ENCODE measurements at places on chromosomes 1 and 21.

DNA sequence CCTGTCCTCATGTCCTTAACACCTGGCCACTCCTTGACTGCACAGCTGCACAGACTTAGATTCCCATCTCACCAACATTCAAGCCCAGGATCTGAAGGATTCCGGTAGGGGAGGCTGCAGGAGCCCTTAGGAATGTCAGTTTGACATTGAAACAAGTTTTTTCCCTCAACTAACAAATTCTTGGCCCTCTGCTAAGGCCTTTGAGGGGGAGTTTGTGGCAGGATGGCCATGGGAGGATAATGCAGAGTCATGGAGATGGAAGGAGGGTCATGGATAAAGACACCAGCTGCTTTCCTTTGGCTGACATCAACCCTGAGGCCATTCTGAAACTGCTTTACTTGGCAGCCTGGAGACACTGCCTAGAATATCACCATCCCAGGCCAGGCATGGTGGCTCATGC lies 63.4 kb upstream of the PPP2R5A start:
- H3K27me3 ChIP-seq: no peaks in the 10 kb centered on the region
- DNase-seq: no peak
- no peak overlapping the region for H3K4me3 ChIP-seq
- peaks cover 21% of the 10 kb centered on the region for H3K4me1 ChIP-seq
- no peak overlapping the region for H3K27ac ChIP-seq

DNA sequence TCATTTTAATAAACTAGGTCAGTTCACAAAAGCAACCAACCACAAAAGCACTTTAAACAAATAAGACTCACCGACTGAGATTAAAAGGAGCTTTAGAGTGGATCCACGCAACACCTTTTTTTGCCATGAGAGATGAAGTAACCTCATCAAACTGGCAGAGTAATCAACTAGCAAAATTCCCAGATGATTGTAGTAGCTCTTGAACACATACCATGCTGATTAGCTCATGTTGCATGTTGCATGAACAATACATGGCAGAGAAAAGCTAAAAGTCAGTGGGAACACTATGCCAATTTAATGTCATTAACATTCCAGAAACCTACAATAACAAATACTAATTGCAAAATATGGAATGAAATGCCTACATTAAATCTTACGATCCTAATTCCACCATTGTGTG lies 4.1 kb downstream of the WARS2 start:
- peaks cover 14% of the 10 kb centered on the region for H3K4me1 ChIP-seq
- H3K27ac ChIP-seq: no peak overlapping the region
- H3K4me3 ChIP-seq: no peak overlapping the region
- no peaks in the 10 kb centered on the region for H3K36me3 ChIP-seq
- H3K27me3 ChIP-seq: no peaks in the 10 kb centered on the region

GRCh38 chr1:147612366-147612765 lies 58.0 kb downstream of the ACP6 start:
- DNase-seq: no peak
- H3K27ac ChIP-seq: no peak overlapping the region
- peaks cover 8% of the 10 kb centered on the region for H3K36me3 ChIP-seq
- peaks cover under 1% of the 10 kb centered on the region for H3K4me1 ChIP-seq

DNA sequence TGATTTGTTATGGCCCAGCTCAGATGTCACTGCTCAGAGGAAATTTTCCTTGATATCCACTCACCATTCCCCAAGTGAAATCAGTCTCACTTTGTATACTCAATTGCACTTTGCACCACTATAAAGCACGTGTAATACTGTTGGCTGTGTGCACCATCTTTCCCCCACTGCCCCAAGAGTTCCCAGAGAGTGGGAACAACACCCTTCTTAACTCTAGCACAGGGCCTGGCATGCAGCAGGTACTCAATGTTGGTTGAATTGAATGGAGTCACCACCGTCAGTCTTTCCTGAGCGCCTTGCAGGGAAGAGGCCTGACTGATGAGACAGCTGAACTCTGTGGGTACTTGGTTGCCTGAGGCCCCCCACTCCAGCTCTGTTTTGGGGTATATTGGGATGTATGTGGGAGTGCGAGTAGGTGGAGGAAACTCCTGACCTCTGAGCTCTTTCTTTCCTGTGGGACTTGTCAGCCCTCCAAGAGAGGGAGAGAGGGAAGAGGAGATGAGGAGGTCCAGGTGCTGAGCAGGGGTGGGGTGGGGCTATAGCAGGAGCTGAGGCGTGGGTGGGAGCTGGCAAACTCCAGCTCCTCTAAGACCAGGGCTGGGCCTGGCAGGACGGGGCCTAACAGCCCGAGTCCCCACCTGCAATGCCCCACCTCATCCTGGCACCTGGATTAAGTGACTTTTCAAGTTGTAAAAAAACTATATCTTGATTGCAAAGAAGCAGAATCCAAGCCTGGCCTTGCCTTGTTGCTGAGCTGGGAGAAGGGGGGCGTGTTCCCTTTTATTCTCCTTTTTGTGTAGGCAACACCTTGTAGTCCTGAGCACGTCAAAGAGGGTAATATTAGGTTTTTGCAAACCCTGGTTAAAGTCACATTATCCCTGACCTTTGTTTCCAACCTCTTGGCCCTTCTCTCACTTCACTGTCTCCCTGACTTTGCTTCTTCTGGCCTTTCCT lies 19.4 kb upstream of the WASF2 start:
- DNase-seq: no peak
- no peaks in the 10 kb centered on the region for H3K27me3 ChIP-seq
- no peak overlapping the region for H3K27ac ChIP-seq
- H3K4me1 ChIP-seq: no peaks in the 10 kb centered on the region
- H3K4me3 ChIP-seq: no peak overlapping the region

DNA sequence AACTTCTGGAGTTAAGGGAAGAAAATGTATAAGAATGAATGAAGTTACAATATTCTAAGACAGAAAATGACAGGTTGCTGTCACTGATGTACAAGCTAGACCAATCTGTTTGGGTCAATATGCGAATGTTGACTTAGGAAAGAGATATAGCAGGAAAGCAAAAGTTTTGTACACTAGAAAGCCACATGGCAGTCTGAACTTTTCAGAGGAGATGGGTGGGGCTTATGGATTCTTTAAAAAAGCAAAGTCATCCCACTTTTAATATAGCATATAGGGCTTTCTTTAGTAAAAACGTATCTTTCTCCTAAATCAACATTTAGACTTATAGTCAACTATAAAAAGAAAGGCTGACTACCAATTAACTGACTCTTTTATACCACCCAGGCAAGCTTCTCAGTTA lies 381.2 kb downstream of the PTPRC start:
- no peak overlapping the region for H3K4me3 ChIP-seq
- no peak for DNase-seq
- H3K4me1 ChIP-seq: no peaks in the 10 kb centered on the region
- no peaks in the 10 kb centered on the region for H3K27me3 ChIP-seq
- H3K27ac ChIP-seq: no peak overlapping the region
- no peaks in the 10 kb centered on the region for H3K36me3 ChIP-seq

Measured in CD8-positive, alpha-beta memory T cell (primary cell).